ENCODE measurements at places on chromosomes 2 and 18. TPM values are rescaled to one million over a fixed set of nuclear protein-coding genes. Genes with fewer than 3 reads are reported as not detected.

Gene AKAIN1
- total RNA-seq = not detected

Gene TYMS
- 166 TPM for total RNA-seq

Gene TUBA4A
- 314 TPM for total RNA-seq

Gene KCTD18
- 9.9 TPM for total RNA-seq

Gene RNF152
- total RNA-seq = 0.02 TPM

All from A549 treated with GW870086 at 1 μM for 4 hours (cell line).